Activated T-helper 1 cell treated with Interleukin-2 at 50 U/mL for 16 hours (primary cell): ENCODE measurements at places on chromosomes 13 and 19.
A peak's percentile ranks its signal among the peaks of the same experiment; 100 is the strongest.

GRCh38 chr13:113371061-113371460, 7.1 kb upstream of the GRTP1 start:
- no peak for DNase-seq

GRCh38 chr19:8097681-8098567, 45.4 kb downstream of the CCL25 start:
- DNase-seq = no peak

DNA sequence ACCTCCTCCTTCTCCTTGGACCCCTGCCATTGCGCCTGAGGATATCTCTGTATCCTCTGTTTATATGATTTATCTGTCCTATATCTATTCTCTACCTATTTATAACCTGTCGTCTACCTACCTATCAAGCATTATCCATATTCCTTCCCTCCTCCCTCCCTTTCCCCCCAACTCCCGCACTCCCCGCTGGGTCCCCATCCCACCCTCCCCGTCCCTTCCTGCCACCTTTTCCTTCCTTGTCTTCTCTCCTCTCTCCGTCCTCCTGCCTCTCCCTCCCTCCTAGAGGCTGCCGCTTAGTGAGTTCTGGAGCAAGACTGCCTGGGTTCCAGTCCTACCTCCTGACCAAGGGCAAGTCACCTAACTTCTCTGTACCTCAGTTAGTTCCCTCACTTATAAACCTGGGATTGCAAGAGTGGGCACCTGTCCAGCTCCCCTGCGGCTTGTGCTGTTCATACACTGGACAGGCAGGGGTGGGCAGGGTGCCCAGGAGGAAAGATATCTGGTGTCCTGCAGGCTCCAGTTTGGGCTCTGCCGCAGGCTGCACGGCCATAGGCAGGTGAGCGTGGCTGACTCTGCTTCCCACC, 16.1 kb downstream of the TTYH1 start:
- DNase-seq = no peak

DNA sequence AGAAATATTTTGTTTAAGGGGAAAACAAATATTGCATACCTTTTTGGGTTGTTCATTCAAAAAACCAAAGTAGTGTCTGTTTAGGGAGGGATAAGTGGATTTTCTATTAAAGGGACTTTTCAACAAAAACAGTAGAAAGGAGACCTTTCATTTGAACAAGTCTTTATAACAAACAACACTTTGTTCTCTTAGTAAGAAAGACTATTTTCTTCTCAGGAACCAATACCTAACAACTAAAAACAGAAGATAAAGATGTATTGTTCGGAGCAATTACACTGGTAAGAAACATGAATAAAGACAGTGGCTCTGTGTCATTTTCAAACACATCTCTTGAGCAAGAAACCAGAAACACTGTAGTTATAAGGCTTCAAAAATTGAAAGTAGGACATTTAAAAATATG, 1610.1 kb upstream of the PCDH20 start:
- no peak for DNase-seq

GRCh38 chr13:103066781-103067345, 646 bp upstream of the SLC10A2 start:
- DNase-seq = no peak

DNA sequence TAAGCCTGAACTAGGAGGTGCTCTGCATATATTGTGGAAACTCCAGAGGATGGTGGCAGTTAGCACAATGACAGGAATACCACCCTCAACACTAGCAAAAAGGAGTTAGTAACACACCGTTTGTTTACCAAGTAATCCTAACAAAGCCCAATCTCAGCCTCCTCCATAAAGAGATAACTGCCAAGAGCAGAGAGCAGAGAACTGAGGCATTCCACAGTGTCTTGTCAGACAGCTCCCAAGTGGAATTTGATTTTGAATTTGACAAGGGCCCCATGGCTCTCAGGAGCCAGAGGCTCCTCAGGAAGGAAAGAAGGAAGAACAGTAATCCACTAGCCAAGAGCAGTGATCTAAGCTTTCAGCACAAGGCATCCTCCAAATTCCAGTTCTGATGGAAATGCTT, 298.6 kb downstream of the DCLK1 start:
- DNase-seq = no peak

DNA sequence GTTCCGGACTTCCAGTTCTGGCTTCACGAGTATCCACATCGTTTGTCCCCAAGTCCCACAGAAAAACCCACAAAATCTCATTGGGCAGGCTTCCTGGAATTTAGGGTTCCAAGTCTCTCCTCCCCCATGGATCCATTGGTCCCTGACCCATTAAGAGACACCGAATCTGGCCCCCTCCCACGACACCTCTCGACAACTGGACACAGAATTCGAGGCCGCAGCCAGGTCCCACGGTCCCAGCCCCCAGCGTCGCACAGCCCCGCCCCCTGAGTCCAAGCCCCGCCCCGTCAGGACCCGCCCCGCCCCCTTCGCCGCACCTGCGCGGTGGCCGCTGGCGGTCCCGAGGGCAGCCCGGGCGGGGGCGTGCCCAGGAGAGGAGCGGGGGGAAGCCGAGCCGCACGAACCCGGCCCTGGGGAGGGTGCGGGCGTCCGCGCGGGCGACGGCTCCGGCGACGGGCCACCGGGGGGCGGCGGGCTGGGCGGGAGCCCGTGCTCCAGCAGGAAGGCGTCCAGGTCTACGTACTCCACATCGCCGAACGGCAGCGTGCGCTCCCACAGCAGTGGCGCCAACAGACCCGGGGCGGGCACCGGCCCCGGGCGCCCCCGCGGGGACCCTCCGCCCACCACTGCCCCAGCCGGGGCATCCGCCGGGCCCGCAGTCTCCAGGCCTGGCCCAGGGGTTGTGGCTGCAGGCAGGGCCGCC, 1.8 kb downstream of the DBP start:
- peak; percentile 69 for DNase-seq

DNA sequence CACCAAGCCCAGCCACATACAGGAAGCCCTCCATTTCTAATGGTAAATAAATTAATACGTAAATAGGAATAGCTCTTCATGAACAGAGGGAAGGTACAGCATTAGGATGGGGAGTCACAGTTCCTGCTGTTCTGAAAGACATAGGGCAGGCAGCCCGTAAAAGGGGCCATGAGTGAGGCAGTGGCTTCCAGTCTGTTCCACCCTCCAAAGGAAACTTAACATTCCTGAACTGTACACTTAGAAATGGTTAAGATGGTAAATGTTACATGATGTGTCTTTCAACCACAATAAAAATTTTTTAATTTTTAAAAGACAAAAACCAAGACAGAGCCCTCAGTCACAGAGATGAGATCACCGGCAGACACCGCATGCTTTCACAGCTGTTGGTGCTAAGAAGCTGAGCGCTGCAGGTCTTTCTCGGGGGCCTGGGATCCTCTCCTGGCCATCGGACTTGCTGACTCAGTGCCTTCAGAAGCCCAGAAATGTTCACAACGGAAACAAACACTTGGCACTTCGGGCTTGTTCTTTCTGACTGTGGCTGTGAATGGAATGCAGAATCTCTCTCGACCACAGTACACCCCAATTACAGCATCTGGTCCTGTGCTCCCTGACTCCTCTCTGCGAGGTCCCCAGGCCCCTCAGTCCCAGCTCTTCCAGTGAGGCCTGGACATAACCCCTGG, 36.4 kb downstream of the EPS15L1 start:
- no peak for DNase-seq

DNA sequence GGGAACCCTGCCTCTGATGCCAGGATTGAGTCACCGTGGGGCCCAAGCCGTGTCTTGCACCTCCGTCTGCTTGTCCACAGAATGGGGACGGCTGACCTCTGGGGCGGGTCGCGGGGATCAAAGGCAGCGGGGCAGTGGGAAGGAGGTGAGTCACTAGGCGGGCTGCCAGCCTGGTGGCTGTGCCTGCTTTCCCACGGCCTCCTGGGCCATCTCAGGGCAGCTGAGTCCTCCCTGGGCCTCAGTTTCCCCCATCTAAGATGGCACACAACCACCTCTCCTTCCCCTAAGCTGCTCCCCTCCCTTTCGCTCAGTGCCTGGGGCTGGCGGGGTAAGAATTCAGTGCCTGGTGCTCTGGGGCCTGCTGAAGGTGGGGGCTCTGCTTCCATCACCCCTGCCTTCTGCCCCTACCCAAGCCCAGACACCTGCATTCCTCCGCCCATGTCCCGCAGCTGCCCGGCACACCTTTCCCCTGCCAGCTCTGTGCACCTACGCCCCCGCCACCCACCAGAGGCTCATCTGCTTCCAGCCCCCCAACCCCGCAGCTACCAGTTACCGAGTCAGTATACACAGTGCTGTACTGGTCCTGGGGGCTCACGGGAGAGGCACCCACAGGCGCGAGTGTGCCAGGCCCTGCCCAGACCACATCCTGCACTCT, 3.5 kb downstream of the MKNK2 start:
- no peak for DNase-seq

DNA sequence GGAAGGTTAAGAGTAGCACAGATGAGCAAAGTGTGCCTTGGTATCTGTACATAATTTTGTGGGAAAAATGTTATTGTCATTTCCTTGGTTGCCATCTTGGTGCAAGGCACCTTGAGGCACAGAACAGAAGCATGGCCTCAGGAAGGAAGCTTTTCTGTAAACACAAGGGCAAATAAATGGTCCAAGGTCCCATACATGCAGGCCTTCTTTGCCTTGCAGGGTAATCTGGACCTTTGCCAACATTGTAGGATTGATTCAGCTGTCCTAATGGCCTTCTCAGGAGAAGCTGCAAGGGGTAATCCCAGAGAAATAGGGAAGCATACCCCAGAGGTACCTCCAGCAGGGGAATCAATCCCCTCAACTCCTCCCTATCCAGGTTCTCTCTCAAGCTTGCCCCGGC, 9.0 kb upstream of the MLLT1 start:
- DNase-seq = no peak

- DNase-seq = no peak
These were observed 44.8 kb upstream of the ALOX5AP start for GRCh38 chr13:30690282-30691188.

DNA sequence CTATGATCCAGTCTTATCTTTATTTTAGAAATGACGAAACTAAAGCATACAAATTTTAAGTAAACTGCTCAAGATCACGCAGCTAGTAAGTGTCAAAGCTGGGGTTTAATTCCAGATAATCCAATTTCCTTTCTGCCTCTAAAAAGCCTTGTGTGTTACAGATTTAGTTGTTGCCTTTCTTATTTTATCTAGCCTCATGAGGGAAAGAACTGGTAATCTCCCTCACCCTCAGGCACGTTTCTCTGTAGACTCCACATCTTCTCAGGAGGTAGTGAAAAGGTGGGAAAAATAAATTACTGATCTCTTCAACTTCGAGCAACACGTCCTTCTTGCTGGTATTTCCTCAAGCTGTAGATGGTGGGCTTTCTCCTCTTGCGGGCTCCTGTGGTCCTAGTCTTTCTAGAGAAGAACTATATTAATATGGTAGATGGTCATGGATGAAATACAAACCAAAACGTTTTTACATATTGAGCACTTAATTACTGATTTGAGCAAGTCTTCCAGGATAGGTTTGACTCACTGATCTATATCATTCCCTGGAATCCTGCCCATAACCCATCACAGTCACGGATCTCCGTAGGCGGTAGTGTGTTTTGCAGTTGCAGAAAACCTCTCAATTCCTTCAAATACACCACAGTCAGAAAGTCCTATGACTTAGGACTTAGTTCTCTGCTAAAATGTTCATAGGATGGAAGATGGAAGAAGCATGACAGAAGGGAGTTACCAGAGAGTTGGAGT, 519.5 kb downstream of the DCT start:
- DNase-seq = no peak

GRCh38 chr13:31885994-31886393, 145.6 kb upstream of the FRY start:
- DNase-seq = no peak

DNA sequence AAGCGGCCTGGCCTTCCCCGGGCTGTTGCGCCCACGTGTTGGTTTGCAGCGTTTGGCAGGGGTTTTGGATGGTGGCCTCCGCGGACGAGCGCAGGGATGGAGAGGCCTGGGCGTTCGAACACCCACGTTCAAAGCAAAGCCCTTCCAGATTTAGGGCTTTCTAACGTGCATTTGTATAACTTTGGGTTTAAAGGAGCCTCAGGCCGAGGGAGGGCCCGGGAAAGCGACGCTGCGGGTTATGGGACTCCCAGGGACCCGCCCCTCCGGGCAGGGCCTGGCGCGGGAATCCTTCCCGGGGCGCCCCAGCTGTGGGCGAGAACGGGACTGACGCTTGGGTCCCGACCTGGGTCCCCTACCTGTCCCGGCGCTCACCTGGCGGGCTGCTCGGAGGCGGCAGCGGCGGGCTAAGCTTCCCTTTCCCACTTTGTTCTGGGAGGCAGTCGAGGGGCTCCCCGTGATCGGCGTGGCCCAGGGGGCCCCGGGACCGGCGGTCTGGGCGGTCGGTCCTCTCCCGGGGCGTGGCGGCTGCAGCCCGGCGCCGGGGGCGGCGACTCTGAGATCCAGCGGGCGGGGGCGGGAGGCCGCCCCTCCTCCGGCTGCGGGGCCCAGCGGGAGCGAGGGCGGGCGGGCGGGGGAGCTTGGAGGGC, at the start of gene FBXO17:
Gene FBXO17, minus strand, starts transcription at position 529 of the 647 bp plus-strand sequence. CDS start 25,423 bp downstream, outside the sequence.
- no peak for DNase-seq

DNA sequence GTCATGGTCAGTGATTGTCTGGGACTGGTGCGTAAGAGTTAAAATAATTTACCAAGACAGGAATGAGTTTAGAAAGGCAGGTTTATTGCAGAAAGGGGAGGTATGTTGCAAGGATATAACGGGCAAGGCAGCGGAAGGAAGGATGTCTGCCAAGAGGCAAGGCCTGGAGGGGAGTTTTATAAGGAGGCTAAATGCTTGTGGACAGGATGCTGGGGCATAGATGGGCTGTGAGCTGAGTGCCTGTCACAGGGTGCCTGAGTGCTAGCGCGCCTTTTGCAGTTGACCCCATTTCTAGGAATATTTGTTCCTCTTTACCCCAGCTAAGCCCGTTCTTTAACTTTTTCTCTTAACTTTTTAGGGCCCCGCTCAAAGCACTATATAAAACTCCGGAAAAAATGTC, 58.7 kb downstream of the TEX26 start:
- no peak for DNase-seq

DNA sequence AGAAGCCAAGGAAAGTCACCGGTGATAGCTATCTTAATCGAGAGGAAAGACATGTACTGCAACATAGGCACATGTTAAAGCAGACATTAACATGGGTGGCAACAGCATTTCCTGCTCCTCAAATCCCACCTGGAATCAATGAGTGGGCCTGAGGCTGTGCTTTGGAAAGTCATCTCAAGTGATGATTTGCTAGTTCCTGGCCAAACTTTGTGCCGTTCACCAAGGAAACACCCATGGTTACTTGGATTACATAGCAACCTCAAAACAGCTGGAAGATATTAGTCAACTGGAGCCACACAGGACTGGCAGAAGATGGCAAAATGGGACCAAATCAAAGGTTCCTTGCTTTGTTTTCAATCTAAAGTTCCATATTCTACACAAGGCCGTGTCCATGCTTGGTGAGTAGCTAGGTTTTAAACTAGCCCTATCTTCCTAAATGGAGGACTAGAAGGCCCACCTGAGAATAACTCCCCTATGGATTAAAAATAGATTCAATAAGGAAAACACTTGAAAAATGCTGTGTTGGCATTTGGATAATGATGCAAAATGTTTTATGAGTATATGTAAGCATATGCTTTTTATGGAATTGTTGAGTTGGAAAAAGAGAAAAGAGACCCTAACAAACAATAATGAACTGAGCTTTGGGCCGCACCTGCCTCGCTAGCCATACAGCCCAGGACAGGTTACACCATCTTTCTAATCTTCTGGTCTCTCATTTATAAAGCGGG, 144.5 kb downstream of the RGCC start:
- no peak for DNase-seq
